Stimulated activated CD8-positive, alpha-beta memory T cell treated with anti-CD3 and anti-CD28 coated beads, Interleukin-7, amount 100 ng/mL, for 48 hours (primary cell): ENCODE measurements at places on chromosomes 7 and 10.

DNA sequence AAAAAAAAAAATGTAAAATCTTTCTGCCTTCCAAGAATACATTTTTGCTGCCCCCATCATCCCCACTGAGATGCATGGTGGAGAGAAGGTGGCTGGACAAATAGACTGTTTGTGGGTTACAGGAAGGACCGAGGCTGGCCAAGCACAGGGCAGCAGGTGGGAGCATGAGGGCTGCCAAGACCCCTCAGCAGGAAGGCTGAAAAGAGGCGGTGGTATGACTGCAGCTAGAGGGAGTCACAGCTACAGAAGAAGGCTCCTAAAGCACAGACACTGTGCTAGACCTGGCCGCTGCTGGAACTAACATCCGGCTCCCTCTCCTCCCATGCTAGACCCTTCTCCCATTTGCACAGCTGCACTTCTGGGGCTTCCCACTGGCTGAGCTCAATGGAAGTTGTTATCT is 289.6 kb downstream of the TCERG1L start:
- no peak for DNase-seq

- no peak for DNase-seq
Observed at GRCh38 chr10:3805201-3805790, 20.3 kb upstream of the KLF6 start.

DNA sequence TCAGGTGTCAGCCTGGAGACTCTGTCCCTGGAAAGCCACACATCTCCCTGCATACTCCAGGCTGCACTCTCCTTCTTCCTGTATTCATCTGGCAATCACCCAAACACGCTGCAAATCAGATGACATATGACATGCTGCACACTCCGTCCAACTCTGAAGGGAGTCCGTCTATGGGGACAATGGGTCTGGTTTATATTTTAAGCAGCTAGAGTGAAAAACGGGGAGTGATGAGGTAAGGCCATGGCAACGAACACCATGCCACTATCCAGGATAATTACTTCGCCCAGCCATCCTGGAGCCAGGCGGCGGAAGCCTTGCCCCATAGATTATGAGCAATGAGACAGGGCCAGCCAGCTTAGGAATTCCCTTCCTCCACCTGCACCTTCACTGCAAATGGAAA is 140.1 kb downstream of the PLXNA4 start:
- no peak for DNase-seq

- no peak for DNase-seq
Observed at GRCh38 chr10:126097558-126098225, 201.3 kb downstream of the FANK1 start.

GRCh38 chr10:15131330-15131729 is 34.2 kb downstream of the RPP38 start:
- DNase-seq = no peak

GRCh38 chr7:109895536-109895935 is 1195.4 kb upstream of the LRRN3 start:
- no peak for DNase-seq

DNA sequence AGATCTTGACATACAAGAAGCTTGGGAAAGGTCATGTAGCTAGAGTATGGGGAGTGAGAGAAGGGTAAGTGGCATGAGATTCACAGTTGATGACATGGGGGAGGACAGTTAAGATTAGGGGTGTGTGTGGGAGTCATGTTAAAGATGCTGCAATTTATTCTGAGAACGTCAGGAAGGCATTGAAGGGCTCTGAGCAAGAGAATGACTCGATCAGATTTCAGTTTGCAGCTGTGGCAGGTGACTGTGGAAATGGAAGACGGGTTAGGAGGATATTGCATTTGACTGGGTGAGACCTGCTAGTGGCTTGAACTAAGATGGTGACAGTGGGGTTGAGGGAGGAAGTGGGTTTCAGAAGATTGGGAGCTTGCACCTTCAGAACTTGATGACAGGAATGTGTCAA is 5.6 kb downstream of the CDC123 start:
- DNase-seq = no peak

DNA sequence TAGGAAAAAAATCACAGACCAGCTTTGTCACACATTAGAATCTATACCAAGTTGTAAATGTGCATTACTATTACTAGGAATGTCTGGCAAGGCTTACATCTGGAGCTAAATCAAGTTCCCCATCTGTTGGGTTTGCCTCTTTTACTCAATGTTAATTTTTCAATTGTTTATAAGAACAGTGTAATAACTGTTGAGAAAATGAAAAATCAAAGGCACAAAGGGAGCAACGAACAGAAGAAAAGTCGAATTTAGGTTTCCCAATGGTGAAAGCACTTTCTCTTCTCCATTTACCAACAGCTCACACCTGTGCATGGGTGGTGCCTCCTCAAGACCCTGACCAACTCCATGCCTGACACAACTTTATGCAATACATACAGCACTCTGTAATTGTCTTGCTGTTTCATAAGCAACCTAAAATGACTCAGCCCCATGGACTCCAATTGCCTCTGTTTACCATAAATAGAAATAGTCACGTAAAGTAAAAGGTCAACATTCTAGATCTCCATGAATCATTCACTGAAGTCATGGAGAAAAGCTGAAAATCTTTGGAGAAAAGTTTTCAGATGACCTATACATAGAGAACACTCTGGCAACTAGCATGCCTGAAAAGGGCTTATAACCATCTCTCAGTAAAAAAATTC is 95.5 kb upstream of the KCNIP2 start:
- no peak for DNase-seq

DNA sequence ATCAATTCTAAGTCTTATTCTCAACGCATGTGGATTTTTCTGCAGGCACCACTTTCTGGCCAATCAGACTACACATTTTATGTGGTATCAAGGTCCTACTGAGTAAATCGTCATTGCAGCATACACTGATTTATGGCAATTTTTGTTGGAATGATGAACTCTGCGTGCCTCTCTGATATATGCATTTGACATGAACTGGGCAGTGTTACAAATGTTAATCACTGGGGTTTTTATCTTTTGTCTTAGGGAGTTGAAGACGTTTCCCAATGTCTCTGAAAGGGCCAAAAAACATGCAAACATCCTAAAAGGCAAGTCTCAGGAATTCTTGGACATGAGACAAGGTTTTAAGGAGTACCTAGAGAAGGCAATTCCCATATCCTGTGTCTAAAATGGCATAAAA is 809.5 kb upstream of the CELF2 start:
- no peak for DNase-seq

DNA sequence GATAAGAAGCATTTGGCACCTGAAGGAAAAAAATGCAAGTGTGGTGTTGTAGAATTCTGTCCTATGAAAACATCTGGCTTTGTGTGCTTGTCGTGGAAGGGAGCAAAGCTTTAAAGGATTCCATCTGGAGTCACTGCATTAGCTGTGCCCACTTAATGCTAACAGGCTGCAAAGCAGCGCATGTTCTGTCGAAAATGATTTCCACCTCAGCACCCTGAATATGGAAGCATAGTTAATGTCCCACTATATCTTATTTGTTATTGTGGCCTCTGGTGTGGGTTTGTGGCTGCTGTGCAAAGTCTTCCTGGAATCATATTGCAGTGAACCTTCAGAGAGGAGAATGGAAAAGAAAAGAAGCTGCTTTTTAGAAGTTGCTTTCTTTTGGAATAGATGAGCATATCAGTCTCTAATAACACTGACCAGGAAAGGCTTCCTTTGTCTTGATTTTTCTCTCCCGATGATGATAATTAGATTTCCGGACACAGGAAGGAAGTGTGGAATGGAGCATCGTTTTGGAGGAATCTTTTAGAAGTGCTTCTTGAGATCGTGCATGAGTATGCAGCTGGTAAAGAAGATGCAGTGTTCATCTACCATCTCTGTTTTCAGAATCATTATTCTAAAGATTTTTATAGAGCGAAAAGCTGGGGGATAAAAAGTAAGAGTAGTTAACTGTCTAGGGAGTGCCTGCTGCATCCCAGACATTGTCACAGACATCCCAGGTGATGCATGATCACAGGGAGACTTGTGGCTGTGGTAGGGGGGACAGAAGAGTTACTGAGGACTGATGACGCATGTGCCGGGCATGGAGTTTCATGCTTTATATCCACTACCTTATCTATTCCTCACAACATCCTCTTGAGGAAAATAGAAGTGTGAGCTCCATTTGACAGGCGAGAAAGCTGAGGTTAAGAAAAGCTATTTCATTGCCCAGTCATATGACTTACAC is 54.6 kb downstream of the TEX36 start:
- DNase-seq = no peak

DNA sequence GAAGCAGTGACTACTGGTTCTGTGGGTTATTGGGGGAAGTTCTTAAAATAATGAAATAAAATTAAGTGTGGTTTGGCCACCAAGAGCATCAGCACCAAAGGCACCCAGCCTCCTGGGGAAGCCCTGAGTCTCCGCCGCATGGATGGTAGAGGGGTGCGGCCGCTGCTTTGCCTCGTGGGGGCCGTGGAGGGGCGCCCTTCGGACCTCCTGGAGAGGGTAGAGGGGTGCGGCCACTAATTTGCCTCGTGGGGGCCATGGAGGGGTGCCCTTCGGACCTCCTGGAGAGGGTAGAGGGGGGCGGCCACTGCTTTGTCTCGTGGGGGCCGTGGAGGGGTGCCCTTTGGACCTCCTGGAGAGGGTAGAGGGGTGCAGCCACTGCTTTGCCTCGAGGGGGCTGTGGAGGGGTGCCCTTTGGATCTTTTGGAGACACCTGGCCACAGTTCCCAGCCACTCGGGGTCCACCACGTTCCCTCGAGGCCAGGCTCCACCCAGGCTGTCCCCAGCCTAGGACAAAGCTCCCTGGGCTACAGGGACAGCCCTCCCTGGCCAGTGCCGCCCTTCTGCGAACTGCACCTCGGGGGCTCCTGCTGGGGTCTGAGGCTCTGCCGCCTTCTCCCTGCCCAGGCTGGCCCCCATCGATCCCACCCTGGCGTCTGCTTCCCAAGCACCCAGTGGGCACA is 535.1 kb downstream of the PTPRN2 start:
- DNase-seq = no peak

DNA sequence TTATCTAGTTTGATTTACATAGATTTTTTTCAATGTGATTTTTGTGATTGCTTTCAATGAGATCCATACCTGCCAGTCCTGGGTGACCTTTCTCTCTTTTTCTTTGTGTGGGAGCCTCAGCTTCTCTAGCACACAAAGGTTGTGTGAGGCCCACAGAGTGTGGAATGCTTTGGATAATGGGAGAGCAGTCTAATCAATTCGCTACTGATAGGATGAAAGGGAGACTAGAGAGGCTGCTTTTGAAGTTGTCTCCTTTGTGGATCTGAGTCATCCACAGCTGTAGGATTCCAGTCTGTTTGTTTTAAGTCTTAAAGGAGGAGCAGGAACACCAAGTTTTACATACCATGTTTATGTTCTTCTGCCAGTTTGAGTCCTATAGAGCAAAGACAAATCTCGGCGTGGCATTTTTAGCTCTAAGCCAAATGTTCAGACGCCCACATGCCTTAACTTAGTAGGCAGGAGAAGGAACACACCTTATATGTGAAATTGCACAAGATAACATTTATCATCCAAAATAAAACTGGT is 330.0 kb downstream of the ARL4A start:
- no peak for DNase-seq
